ENCODE measurements at places on chromosomes 13 and 19. TPM values are rescaled to one million over a fixed set of nuclear protein-coding genes. Genes with fewer than 3 reads are reported as not detected.

GRCh38 chr13:34749046-34749445 lies 193.0 kb upstream of the NBEA start:
- DNase-seq, result no peak

DNA sequence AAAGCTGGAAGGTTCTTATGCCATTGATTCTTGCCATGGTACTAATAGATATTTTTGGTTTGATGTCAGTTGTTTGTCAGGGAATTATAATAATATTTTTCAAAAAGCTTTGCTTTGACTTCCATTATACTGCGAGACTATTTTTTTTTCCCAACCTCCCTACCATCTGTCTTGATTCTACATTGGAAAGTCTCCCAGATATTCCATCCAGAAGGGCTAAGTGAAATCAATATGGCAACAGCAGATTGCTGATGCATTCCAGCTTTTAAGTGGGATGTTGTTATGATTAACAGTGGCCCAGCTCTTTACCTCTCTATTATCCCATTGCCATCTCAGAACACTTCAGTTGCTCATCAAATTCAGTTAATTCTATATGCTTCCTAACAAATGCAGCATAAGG lies 247.4 kb downstream of the OXGR1 start:
- DNase-seq, result no peak

DNA sequence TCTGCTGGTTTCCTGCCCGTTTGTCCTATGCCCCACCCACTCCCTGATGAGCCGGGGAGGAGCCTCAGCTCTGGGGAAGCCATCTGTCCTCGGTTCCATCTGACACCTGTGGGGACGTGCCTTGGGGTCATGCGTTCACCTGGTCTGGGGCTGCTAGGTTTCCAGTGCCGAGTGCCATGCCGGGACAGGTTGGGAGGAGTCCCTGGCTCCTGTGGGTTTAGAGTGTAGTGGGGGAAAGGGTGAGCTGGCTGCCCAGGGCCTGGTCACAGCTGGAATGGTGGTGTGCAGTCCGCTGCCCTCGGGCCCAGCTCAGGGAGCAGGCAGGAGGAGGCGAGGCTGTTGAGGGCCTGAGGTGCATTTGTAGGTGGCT lies 2.5 kb downstream of the KDM4B start:
- DNase-seq, result no peak

- DNase-seq, result no peak
Measured at GRCh38 chr13:24683838-24684599, 3.8 kb downstream of the ATP12A start.

DNA sequence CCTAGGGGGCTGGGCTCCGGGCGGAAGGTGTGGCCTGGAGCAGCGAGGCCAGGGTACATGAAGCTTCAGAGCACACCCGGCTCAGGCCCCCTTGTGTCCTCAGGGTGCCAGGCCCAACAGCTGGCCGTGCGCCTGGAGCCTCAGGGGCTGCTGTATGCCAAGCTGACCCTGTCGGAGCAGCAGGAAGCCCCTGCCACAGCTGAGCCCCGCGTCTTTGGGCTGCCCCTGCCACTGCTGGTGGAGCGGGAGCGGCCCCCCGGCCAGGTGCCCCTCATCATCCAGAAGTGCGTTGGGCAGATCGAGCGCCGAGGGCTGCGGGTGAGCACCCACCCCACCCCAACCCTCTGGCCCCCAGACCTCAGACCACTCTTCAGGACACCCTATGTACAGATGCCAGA lies 3.2 kb downstream of the SYDE1 start:
- no peak for DNase-seq

DNA sequence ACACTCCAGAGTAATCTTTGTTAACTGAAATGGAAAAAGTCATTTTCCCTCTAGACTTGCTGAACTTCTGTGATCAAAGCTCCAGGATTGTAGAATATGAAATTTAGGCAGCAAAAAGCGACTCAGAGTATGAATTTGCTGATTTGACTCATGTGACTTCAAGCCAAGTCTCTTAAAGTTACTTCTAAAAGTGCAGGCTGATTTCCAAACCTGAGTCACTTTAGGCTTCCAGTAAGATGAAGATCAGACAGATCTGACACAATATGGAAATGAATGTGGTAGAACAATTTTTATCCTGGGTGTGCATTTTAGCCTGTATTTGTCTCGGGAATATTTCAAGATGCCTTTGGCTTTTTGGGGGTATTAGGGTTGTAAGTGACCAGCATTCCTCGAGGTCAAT lies 151.0 kb upstream of the TMTC4 start:
- DNase-seq, result no peak

GRCh38 chr13:112231451-112232083 lies 144.6 kb upstream of the SPACA7 start:
- no peak for DNase-seq

DNA sequence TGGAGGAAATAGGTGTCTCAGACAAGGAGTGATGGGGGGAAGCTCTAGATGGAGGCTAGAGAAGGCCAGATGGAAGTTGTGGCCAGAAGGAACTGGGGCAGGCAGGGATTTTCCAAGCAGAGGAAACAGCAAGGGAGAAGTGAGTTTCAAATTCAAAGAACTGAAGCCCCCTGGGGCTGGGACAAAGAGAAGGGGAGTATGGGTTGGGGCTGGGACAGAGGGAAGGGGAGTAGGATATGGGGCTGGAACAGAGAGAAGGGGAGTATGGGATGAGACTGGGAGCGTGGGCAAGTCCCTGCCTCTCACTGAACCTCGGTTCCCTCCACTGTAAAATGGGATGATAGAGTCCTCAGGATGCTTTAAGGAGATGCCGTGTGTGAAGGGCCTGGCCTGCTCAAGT lies 1.9 kb upstream of the GTF2F1 start:
- DNase-seq, result no peak

IGFL1 gene
- not detected for polyA plus RNA-seq

VSTM1 gene
- polyA plus RNA-seq, result 0.18 TPM

NCLN gene
- polyA plus RNA-seq, result 37.5 TPM
